ENCODE measurements at places on chromosomes 2 and 18.

GRCh38 chr2:201433394-201433995 is 17.8 kb downstream of the TRAK2 start:
- DNase-seq: no peak

DNA sequence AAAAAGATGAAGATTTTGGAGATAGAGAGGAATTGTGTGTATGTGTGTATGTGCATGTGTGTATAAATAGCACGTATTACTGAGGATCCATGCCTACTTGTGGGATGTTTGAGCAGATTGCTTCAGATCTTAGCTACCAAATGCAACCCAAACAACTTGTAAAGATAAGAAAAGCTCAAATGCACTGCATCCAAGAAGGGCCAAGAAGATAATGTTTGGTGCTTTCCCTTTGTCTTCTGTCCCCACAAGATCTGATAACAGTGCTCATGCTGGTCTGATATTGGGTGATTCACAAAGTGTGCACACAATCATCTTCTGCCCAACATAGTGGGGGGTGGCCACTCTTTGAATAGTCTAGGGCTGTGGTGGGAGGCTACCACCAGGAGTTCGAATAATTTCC is 284.8 kb upstream of the CYRIA start:
- DNase-seq: no peak

- DNase-seq: no peak
Observed at GRCh38 chr2:198040835-198041234, 236.4 kb downstream of the PLCL1 start.

GRCh38 chr2:154526234-154526633 is 172.3 kb upstream of the KCNJ3 start:
- no peak for DNase-seq

GRCh38 chr2:61014763-61015162 is 2.8 kb upstream of the PEX13 start:
- no peak for DNase-seq

GRCh38 chr2:97723156-97724072 is 10.0 kb downstream of the ZAP70 start:
- no peak for DNase-seq

DNA sequence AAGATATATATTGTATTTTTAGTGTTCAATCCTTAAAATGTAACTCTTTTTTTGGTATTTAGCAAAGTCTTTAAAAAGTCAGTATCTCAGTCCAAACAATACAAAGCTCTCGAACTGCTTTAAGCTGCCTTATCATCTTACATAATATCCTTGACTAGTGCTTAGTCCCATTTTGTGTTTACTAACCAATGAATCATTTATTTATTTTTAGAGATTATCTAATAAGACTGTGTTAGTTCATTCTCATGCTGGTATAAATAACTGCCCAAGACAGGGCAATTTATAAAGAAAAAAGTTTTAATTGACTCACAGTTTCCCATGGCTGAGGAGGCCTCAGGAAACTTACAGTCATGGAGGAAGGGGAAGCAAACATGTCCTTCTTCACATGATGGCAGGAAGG is 248.3 kb upstream of the KYNU start:
- no peak for DNase-seq

DNA sequence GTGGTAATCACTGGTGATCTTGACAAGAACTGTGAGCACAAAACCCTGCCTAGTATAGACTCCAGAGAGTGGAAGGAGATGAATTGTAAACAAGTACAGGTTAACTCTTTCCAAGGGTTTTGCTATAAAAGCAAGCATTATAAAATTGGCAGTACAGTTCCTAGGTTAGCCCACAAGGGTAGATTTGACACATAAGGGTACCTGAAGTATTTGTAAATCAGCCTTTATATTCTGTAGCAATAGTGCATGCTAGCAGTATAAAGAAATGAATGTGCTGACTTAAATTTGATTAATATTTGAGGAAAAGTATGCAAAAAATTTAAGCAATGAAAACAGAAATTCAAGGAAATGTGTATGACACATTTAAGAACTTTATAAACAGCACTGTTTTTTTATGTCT is 42.4 kb downstream of the SP3 start:
- no peak for DNase-seq

DNA sequence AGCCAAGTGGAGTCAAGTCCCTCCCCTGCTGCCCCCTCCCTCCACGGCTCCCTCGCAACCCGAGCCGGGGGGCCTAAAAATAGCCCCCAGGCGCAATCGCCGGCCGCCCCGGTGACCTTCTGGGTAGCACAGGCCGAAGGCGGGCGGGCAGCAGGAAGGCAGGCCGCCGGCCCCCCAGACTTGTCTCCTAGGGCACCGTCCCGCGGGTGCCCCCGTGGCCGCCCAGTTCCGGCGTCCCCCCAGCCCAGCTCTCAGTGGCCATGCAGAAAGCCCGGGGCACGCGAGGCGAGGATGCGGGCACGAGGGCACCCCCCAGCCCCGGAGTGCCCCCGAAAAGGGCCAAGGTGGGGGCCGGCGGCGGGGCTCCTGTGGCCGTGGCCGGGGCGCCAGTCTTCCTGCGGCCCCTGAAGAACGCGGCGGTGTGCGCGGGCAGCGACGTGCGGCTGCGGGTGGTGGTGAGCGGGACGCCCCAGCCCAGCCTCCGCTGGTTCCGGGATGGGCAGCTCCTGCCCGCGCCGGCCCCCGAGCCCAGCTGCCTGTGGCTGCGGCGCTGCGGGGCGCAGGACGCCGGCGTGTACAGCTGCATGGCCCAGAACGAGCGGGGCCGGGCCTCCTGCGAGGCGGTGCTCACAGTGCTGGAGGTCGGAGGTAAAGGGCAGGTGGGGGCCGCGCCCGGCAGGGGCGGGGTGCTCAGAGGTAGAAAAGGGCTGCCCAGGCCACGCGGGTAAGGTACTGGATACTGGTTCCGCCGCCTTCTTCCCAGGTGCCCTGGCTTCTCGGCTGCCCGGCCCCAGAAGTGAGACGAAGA is at the start of gene SPEG:
SPEG (plus strand) TSS at position 126 of the 808 bp plus-strand sequence; CDS start at position 261, 135 bp downstream.
- no peak for DNase-seq

GRCh38 chr2:191501561-191502168 is 176.3 kb upstream of the NABP1 start:
- no peak for DNase-seq

DNA sequence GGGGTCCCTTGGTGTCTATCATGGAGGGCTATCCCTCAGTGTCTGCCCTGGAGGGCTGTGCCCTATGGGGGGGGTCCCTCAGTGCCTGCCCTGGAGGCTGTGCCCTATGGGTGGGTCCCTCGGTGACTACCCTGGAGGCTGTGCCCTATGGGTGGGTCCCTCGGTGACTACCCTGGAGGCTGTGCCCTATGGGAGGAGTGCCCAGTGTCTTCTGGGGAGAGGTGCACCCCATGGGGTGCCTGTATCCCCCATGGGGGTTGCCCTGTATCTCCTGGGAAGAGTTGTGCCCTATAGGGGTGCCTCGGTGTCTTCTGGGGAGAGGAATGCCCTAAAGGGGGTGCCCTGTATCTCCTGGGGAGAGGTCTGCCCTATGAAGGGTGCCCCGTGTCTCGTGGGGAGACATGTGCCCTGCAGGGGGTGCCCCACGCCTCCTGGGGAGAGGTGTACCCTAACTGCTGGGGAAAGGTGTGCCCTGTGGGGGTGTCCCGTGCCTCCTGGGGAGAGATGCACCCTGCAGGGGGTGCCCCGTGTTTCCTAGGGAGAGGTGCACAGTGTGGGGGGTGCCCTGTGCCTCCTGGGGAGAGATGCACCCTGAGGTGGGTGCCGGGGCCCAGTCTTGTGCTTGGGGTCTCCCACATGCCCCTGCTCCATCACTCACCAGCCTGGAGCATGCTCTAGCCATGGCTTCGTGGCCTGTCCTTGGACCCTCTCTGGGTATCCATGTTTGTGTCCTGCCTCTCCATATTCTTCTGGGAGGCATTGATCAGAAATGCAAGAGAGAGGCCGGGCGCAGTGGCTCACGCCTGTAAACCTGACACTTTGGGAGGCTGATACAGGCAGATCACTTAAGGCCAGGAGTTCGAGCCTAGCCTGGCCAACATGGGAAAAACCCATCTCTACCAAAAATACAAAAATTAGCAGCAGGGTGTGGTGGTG is 215.6 kb downstream of the HDAC4 start:
- DNase-seq: peak; percentile 25

GRCh38 chr18:54956506-54956905 is 2.8 kb downstream of the CCDC68 start:
- no peak for DNase-seq

- DNase-seq: no peak
Observed at GRCh38 chr2:233005096-233005495, 8.0 kb downstream of the NGEF start.

DNA sequence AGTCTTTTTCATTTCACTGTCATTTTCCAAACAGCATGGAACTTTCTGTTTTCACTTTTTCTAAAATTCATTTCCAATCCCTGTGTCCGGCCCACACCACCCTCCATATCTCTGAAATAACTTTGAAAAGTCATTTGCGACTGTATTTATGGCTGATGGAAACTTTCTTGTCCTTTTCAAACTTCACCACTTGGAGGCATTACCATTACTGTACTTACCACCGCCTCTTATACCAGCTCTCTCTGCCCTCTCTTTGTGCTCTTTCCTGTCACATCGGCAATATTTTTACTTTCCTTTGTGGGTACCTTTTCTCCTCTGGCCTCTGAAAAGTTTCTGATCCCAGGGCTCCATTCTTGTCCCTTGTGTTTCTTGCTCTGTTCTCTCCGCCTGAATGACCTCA is 39.5 kb upstream of the IL1RL1 start:
- DNase-seq: no peak

DNA sequence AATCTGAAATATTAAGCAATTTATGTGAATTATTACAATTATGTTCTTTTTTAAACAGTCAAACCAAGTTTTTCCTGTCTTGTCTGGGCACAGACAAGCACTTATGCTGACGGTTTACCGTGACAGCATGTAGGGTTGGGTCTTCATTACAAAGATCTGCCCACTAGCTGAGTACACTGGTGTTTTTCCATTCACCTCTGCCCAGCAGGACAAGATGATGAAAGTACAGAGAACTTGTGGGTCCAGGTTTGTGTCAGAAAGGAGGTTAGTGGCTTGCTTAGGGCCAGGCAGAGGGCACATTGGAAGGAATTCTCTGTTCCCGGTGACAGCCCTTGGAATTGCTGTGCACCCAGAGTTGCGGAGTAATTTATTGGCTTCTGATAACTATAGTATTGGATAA is 14.0 kb downstream of the NABP1 start:
- DNase-seq: no peak

DNA sequence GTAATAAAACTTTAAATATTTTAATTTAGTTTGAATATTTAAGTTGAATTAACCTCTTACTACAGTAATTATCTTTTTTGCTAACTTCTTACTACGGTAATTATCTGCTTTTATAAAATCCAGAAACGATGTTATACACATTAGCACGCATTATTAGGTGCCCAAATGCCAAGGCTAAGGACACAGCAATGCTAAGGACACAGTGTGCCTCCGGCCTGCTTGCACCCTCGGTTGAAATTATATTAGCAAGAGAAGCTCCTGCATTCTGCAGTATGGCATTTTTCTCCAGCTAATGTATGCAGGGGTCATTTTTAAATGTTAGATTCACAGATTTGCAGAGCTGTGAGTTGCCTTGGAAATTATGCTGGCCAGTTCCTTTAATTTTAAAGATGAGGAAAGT is 220.0 kb downstream of the NEDD4L start:
- no peak for DNase-seq

GRCh38 chr2:40038646-40039045 is 259.6 kb upstream of the THUMPD2 start:
- DNase-seq: no peak

DNA sequence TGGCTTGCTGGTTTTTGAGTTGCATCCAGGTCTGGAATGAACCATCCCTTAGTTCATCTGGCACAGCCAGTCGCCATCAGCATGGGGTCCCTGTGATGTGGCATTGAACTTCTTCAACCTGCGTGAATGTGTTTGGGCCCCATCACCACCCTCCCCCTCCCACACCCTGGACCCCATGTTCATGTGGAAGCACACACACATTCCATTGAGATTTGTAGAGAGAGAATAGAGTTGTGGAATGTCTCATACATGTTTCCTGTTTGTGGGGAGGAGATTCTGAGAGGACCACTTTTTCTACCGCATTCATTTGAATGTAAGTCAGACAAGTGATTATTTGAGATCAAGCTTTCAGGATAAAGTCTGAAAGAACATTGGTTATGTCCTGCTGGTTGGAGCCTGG is 117.6 kb upstream of the EML6 start:
- no peak for DNase-seq

- no peak for DNase-seq
Observed at GRCh38 chr2:38960609-38961320, 71.1 kb downstream of the ARHGEF33 start.

- DNase-seq: no peak
Observed at GRCh38 chr2:71215447-71215846, 11.5 kb downstream of the PAIP2B start.

GRCh38 chr2:32553829-32554432 is 73.9 kb upstream of the TTC27 start:
- DNase-seq: no peak

DNA sequence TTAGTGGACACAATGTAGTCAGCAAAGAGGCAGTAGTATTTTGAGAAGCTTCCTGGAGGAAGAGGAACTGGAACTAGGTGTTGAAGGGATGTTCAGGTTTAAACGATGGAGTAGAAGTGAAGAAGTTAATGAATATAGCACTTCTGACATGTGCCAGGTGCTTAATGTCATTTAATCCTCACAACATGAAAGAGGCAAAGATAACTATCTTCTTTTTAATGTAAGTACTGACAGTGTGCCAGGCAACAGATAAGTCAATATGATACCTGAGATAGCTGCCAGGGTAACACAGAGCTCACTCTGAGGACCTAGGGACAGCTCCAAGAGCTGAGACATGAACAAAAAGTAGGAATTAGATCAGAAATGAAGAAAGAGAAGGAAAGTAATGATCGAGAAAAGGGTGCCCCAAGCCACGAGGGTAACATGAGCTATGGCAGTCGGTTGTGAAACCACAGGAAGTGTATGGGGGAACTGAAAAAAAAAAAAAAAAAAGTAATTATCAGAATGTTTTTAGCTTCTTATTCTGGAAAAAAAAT is 140.7 kb downstream of the RNF144A start:
- DNase-seq: no peak

GRCh38 chr2:57182916-57183315 is 863.7 kb upstream of the VRK2 start:
- DNase-seq: no peak

- no peak for DNase-seq
Observed at GRCh38 chr18:48749768-48750167, 201.0 kb downstream of the SMAD7 start.

DNA sequence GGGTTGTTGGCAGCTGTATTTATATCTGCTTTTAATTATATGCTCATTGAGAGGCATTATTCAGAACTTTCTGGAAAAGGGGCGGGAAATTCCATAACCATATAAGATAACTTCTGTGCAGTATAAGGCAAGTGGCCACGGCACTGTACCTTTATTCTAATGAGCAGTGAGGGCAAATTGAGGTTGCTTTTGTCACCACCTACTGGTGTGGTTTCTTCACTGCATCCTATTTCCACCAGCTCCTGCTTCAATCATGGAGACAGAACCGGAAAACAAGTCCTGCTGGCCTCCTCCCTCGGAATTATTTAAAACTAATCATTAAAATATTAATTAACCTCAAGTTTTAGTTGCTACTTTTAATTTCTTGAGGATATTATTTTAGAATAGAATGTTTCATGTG is 759.4 kb downstream of the CBLN2 start:
- DNase-seq: no peak
